ENCODE measurements at places on chromosomes 6 and 20.

DNA sequence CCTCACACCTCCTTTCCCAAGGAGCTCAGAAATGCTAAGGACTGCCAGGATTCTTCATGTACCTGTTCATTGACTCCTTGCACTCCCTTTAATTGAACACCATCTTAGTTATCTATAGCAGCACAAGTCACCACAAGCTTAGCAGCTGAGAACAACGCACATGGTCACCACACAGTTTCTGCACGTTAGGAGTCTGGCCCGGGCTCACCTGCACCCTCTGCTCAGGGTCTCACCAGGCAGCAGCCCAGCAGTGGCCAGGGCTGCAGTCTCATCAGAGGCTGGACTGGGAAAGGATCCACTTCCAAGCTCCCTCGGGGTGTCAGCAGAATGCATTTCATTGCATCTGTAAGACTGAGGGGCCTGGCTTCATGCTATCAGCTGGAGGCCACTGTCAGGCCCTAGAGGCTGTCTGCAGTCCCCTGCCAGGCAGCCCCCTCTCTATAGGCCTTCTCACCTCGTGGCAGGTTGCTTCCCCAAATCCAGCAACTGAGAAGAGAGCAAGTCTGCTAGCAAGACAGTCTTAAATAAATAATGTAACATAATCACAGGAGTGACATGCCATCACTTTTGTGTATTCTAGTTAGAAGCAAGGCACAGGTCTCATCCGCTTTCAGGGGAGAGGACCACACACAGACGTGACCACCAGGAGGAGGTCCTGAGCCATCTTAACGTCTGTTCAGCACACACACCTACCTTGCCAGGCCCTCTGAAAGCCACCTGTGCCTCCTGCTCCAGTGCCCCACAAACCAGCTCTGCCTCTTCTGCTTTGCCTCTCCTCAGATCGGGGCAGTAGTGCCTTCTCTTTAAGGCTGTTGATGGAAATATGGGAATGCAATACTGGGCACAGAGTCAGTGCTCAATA is 165.2 kb upstream of the CST7 start:
- DNase-seq = no peak

DNA sequence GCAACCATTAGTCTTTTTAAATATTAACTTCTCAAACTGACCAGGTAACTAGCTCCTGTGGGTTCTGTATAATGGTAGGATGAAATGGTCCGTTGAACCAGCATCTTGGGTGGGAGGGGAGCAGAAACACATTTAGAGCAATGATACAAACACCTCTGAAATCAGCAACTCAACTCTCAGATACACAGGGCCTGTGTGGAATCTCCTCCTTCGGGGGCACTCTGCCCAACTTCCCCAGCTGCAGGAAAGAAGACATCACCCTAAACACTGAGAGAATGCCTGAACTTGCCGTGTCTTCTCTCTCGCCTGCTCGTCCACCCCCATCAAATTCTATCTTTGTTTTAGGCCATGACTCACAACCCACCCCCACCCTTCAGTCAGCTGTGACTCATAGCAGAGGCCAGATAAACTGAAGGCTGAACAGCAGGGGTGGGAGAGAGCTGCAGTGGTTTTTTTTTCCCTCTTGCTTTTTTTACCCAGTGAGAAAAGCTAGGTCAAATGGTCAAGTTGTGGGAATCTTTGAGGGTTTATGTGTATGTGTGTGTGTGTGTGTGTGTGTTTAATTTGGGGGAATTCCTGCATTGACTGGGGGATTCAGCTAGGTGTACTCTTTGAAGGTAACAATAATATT is 593.4 kb upstream of the JAG1 start:
- no peak for DNase-seq

- no peak for DNase-seq
Observed at GRCh38 chr6:50962213-50962759, 143.6 kb downstream of the TFAP2B start.

- DNase-seq = no peak
Observed at GRCh38 chr6:26743157-26743821, 83.7 kb upstream of the ZNF322 start.

DNA sequence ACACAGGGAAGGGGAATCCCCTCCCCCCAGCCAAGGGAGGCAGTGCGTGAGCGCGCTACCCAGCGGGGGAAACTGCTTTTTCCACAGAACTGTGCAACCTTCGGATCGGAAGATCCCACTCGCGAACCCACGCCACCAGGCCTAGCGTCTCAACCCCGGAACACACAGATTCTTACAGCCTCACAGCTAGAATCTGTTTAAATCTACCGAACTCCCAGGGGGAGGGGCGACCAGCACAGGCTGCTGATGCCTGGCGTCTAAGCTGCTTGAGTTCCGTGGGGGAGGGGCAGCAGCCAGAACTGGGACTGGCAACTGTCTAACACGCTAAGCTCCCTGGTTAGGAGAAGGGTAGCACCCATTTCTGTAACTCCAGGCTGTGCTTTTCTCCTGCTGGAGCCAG is 217.3 kb upstream of the TENT5A start:
- no peak for DNase-seq

GRCh38 chr6:2684103-2684749 is 66.5 kb downstream of the MYLK4 start:
- no peak for DNase-seq

DNA sequence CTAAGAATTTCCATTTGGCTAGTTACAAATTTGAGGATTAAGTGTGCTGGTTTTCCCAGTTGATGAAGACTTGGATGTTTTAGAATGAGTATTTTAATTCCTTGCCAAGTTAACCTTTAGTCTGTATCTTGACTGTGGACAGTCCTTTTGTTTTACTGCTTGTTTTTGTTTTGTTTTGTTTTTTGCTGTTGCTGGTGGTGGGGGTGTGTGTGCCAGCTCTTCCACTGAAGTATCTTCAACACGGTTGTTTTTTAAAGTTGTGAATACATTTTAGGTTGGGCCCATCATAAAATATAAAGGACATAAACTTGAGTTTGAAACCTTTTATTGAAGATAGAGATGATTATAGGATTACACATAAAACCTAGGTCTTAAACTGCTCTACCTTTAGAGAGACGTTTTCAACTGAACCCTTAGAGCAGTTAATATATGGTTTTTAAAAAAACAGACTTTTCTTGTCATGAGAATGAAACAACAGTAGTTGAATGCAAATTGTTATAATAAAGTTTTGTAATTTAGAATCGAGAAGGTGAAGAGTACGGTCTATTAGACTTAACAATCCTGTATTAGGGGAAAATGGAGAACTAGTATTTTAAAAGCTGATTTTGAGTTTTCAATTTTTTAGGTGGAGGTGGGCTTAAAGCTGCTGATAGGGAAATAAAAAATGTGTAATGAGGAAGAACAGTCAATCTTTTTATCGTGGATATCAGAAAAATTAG is 4.0 kb downstream of the QKI start:
- no peak for DNase-seq

GRCh38 chr20:62741191-62741691 is 32.6 kb downstream of the NTSR1 start:
- no peak for DNase-seq

DNA sequence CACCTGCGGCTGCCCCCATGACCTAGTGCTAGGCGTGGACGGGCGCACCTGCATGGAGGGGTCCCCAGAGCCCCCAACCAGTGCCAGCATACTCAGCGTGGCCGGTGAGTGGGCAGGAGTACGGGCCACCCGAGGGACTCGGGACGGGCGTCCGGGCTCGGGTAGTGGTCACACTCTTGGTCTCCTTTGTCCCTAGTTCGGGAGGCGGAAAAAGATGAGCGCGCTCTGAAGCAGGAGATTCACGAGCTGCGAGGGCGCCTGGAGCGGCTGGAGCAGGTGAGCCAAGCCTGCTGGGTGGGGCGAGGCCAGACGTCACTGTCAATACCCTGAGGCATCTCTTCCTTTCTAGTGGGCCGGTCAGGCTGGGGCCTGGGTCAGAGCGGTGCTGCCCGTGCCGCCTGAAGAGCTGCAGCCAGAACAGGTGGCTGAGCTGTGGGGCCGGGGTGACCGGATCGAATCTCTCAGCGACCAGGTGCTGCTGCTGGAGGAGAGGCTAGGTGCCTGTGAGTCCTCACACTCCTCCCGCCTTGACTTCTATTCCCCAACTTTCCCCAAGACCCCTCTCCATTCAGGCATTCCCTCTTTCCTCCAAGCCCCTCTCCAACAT is 2.9 kb downstream of the EGFL8 start:
- DNase-seq = no peak

DNA sequence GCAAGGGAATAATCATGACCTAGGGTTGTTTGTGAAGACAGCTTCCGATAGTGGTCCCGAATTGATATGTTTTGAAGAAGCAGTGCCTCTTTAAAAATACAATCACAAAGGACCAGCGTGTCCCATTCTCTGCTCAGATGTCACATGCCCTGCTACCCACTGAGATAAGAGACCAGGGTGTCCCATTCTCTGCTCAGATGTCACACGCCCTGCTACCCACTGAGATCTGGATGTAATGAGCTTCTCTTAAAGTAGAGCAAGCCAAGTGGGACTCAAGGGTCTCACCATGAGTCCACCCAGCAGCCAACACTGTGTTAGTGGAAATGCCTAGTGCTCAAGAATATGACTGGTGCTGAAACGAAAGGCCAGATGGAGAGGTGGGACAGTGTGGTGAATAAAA is 22.2 kb downstream of the RIN2 start:
- DNase-seq = no peak

DNA sequence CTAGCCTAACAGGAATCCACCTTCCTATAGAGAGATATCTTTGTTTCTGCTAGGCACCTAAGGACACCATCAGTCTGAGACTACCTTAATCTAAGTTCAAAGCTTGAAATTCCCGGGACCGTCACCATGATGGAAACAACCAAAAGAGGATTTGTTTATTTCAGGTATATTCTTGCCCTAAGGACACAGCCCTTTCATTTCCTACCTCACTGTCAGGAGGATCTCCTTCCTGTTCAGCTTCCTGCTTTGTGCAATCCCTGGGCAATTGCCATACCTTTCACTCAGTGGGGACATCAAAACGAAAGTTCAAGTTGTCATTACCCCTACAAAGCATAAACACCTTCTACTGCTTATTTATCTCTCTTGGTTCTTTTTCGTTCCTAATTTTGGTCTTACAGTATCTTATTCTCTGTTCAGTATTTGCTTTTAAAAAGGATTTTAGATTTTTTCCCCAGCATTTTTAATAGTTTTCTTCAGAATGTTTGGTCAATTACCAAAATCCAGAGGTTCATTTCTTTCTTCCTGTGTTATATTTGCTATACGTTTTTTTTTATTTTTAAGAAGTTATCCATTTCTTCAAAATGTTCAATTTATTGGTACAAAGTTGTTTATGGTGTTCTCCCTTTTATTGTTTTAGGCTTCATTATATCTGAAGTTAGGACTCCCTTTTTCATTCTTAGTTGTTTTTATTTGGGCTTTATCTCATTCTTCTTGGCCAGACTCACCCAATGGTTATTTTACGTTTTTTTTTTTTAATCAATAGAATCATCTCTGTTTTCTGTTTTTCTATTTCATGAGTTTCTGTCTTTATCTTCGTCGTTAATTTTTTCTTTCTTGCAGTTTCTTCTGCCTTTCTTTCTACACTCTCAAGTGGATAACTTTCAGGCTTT is 13.0 kb upstream of the TBPL1 start:
- DNase-seq = no peak

GRCh38 chr6:145733810-145734209 is 1.5 kb downstream of the EPM2A start:
- DNase-seq = no peak

Data from stimulated activated naive CD4-positive, alpha-beta T cell (primary cell).